Effector memory CD4-positive, alpha-beta T cell (primary cell): ENCODE measurements at places on chromosomes 6 and 20.

GRCh38 chr6:137728386-137729349, 138.4 kb upstream of the TNFAIP3 start:
- DNase-seq, result no peak

DNA sequence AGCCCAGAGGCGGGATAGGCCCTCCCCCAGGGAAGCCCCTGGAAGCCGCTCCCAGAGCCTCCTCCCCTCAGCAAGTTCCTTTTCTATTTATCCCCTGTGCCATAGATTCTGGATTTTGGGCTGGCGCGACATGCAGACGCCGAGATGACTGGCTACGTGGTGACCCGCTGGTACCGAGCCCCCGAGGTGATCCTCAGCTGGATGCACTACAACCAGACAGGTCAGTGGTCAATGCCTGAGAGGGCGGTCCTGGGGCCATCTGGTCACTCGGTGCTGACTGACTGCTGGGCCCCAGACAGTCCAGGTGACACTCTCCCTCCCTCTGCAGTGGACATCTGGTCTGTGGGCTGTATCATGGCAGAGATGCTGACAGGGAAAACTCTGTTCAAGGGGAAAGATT, 6.2 kb downstream of the MAPK13 start:
- no peak for DNase-seq

GRCh38 chr20:50750145-50750671, 18.8 kb downstream of the PARD6B start:
- DNase-seq, result no peak

DNA sequence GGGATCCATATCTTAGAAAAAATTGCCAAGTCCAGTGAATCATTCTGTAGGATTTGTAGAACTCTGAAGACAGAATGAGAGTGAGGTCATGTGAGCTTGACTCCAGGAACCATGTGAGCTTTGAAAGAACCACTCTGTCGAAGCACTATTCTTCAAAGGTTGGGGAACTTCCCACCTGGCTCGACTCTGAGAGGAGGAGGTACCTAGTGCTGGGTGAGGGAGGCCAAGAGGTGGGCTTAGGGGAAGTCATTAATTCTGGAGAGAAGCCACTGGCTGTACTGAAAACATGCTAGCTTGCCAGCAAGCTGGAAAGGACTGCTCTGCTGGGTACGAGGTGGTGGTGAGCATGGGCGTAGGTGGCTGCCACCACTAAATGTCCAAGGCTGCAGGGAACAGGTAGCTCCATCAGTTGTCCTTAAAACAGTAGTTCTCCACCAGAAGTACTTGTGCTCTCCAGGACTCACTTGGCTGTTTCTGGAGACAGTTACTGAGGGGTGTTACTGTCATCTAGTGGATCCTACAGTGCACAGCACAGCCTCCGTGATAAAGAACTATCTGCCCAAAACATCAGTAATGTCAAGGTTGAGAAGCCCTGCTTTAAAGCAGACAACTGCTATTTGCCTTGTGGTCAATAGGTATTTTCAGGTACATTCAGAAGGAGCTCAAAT, 34.7 kb upstream of the SYNJ2 start:
- no peak for DNase-seq

GRCh38 chr20:10259166-10259565, 40.5 kb downstream of the SNAP25 start:
- DNase-seq, result no peak

DNA sequence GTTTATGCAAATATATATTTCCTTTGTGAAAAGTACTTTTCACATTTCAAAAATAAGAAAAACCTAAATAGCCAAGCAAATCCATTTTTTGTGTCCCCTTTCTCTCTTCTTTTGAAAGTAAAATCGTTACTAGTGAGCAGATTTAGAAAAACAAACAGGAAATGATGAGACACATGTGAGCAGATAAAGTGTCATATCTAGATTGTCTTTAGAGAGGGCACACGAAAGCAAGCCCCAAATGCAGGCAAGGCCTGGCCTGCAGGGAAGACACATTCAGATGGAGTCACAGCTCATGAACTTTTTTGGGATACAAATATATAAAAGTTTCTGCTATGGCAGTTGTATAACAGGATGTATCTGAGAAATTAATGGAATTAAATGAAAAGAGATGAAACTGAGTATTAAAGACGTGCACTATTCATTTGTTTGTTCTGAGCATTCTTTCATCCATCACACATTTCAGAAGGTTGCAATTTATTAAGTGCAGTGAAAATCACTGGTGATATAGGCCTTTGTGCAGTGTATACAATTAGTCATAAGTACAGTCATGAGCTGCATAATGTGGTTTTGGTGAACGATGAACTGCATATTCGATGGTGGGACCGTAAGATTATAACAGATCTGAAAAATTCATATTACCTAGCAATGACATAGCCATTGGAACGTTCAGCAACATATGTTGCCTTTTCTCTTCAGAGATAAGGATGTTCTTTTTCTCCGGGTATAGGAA, 101.4 kb downstream of the PACRG start:
- no peak for DNase-seq
